ENCODE measurements at places on chromosomes 7 and 10.
A peak's percentile ranks its signal among the peaks of the same experiment; 100 is the strongest.

DNA sequence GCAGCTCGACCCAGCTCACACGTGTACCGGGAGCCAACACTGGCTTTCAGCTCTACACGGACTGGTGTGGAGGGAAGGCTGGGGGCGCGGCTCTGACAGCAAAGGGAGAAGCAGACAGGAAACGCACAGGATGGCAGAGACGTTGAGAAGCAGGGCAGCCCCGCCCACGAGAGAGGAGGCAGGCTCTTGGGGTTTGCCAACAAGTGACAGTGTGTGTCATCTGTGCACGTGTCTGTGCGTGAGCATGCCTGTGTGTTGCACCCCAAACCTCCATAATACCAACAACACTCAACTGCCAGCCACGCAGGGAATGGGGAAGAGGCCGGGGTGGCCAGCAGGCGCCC is 64.4 kb upstream of the PDGFA start:
- peak; percentile 91 for DNase-seq

DNA sequence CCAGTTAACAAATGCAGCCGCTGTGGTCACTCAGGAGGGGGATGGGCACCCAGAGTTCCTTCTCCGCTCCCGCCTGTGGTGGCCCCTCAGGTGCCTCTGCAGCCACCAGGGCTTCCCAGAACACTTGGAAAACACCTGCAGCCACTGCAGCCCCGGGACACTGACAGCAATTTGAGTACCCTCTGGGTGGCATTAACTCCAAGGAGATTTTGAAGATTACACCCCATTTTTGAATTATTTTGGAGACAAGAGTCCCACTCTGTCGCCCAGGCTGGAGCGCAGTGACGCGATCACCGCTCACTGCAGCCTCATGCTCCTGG is 32.2 kb downstream of the IL15RA start:
- DNase-seq, result no peak

DNA sequence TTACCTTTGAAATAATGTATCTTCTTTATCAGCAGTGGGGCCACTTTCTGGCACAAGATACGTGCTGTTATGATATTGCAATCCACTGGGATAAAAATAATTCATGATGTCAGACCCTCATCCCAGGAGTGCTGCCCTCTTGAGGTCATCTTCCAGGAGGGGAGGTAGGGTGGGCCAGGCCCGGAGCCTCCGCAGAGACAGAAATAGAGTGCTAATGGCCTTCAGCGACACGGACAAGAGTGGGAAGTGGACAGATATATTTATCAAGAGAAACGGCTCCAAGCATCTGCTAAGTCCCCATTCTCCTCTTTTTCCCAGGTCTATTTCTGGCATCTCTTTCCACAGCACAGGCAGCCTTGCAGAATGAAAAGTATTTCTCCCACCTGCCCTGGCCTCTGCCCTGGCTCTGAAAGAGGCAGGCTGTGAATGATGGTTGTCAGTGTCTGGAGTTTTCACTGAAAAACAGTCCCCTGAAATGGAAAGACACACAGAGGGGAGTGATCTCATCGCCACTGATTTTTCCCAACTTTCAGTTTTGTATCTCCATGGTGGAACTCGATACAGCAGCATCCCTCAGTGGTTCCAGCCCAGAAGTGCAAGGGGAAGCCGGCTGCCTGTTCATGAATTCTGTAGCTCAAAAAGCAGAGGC is 251.7 kb upstream of the MYO3A start:
- DNase-seq, result no peak

DNA sequence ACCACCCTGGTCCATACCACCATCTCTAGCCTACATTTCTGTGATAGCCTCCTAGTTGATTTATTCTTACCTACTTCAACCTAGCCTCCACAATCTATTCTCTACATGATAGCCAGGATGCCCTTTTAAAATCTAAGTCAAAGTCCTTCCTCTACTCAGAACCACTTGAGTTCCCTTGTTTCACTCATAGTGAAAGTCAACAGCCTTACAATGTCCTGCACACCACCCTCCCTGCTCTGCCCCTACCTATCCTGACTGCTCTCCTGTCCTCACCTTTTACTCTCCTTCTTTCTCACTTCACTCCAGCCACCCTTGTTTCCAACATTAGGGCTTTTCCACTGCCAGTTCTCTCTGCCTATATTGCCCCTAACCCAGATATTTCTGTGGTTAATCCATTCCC is 146.7 kb downstream of the GRM3 start:
- no peak for DNase-seq

DNA sequence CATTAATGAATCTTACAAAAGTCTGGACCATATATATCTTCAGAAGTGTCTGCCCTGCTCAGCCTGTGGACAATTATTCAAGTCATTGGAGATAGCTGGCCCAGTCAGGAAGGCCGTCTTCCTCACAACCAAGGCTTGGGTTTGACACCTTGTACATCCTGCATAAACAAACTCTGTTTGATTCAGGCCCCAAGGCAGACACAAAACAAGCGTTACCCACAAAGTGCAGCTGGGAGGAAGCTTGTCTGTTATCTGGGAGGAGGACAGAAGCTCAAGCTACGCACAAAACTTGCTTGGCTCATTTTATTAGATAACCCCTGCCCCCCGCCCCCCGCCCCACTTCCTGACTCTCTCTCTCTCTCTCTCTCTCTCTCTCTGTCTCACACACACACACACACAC is 166.9 kb upstream of the WDR11 start:
- DNase-seq, result no peak

- no peak for DNase-seq
Measured at GRCh38 chr7:91398341-91398740, 134.1 kb downstream of the FZD1 start.

DNA sequence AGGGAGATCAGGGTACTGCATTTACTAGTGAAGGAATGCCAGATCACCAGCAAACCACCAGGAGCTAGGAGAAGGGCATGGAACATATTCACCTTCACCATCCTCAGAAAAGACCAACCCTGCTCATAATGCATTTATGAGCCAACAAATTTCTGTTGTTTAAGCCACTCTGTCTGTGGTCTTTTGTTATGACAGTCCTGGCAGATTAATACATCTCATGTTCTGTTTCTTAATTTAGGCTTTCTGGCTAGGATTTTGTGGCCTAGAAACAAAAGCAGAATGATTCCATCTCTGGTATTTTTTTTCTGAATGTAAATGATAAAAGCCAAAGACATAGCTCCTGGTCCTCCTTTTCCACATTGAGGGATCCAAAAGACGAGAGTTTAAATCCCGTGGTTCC is 797.9 kb downstream of the TYW1 start:
- DNase-seq, result no peak

DNA sequence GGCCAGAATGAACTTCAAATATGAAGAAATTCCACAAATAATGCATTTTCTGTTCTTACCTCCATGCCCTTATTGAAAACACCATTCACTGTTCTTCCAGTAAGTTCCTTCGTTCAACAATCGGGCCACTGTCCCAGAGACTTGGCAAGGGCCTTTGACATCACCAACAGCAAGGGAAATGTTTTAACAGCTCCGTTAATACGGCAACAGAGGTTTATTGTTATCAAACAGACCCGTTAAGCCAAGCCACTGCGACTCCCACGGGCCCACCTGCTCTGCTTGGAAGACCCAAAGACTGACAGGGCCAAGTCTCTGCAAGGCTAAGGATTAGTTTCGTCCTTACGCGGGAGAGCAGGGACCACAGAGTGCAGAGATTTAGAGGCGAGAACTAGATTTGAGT is 43.4 kb upstream of the LYZL1 start:
- no peak for DNase-seq

DNA sequence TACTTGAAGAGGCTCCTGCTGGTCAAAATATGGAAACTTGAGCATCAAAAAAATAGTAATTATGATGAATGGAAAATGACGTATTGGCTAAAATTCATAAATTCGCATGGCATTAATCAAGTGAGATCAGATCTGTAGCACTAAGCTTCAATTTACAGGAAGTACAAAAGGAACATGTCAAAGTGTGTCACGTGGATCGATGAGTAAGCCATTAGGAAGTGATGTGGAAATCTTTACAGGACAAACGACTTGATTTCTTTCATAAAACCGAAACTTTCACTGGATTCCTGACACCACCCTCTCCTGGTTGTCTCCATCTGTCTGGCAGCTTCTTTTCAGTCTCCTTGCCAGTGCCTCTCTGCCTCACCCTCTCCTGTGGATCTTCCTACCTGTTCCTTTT is 25.8 kb downstream of the AKR1C8 start:
- DNase-seq, result no peak

- no peak for DNase-seq
Measured at GRCh38 chr7:79673969-79674368, 220.5 kb upstream of the MAGI2 start.

GRCh38 chr10:5575144-5575481 is 50.4 kb downstream of the CALML3 start:
- peak; percentile 57 for DNase-seq

DNA sequence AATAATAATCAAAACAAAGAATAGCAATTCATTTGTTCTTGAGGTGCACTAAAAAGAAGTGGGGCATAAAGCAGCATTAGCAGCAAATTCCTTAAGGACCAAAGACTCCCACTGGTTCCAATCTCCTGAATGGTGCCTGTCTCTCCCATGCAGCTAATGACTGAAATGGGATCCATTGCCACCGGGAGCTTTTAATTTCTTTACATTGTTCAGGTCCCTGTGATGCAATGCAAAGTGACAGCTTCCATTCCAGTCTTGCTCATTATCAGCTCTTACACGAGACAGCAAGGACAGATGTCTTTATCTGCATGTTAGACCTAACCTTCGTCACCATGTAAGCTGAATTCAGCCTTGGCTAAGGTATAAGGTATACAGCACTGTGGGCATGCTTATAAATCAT is 148.1 kb downstream of the POU6F2 start:
- DNase-seq, result no peak

- peak; percentile 72 for DNase-seq
Measured at GRCh38 chr7:50306494-50307367, 2.2 kb downstream of the IKZF1 start.

GRCh38 chr7:148914208-148914777 is 30.2 kb upstream of the EZH2 start:
- no peak for DNase-seq

DNA sequence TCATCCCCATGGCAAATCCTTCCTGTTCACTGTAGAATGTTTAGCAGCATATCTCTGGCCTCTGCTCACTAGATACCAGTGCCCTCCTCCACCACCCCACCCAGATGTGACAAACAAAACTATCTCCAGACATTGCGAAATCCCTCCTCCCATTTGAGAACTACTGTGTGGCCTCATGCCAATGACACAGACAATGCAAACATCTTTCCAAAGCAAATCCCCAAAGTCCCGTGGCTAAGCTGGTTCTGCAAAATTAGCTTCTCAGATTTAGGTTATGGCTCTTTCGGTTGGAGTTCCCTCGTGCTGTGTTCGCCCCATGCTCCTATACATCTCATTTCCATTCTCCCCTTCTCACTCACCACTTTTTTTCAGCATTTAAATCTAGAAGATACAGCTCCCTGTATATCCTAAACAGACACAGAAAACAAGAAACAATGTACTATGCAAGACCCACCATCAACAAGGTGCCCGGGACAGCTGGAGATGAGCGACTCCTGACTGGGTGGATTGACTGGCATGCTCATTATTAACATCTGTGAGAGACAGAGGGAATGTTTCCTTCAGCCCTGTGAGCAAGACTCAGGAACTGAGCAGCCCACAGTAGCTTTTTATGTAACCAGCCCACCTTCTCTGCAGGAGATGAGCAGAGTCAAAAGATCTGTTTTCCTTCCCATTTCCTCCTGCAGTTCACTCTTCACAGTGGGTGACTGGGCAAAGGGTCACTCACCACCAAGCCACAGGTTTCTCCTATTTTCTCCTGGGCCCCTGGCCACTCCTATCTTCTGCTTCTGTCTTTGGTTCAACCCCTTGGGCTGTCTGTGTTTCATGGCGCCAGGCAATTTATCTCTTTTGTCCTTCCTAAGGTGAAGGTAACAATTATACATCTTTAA is 225.7 kb upstream of the AOAH start:
- DNase-seq, result no peak

GRCh38 chr10:42963312-42963711 is 113.6 kb upstream of the RET start:
- DNase-seq, result peak; percentile 21

- DNase-seq, result peak; percentile 88
Measured at GRCh38 chr7:135169141-135169963, 1.2 kb downstream of the CYREN start.

Measured in spleen (tissue), 13 donors.